RPMI7951 (cell line): ENCODE measurements at places on chromosomes 5 and 9. TPM values are rescaled to one million over a fixed set of nuclear protein-coding genes. Genes with fewer than 3 reads are reported as not detected.

- no peak for DNase-seq
Observed at GRCh38 chr5:126490167-126490940, 67.1 kb downstream of the GRAMD2B start.

DNA sequence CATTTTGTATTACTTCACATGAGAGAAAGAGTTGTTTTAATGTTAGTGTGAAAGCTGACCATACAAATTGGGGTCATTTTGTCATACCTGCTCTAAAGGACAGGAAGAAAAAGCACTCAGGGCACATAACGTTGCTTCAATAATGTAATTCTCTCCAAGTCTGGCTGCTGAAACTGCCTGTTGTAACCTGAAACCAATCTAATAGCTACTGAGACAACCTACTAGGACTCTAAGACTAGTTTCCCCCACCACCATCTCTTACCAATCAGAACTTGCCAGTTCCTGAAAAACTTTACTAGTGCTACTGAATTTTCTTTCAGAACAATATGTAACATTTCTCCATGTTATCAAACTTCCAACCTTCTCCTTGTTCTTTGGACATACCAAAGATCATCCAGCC is 374.7 kb downstream of the PTPRD start:
- no peak for DNase-seq

Gene GHR
- under 0.01 and 0.20 TPM in 2 replicates for total RNA-seq

- DNase-seq, result no peak
Observed at GRCh38 chr5:143680672-143681259, 131.2 kb upstream of the HMHB1 start.
